H54 (cell line): ENCODE measurements at places on chromosomes 1 and 21.
A peak's percentile ranks its signal among the peaks of the same experiment; 100 is the strongest.

- DNase-seq: no peak
These were observed 38.9 kb upstream of the HMGB4 start for GRCh38 chr1:33824971-33825370.

DNA sequence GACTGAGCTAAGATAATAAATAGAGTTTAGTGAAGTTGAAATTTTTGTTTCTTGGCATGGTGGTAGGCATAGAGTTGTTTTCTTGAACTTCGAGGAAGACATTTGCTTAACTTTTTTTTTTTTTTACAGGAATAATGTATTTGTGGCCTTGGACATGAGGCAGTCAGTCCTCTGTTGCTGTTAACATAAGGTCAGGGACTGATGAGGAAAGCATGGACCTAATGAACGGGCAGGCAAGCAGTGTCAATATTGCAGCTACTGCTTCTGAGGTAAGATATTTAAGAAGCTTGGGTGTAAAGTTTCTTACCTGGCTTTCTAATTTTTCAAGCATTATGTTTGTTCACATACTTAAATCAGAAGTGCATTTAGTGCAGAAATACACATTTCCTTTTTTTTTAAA lies 51.5 kb downstream of the RALGPS2 start:
- DNase-seq: no peak

GRCh38 chr1:114292194-114292593 lies 138.5 kb upstream of the SYT6 start:
- DNase-seq: no peak

GRCh38 chr1:212605441-212606394 lies 2.8 kb upstream of the ATF3 start:
- DNase-seq: no peak

- no peak for DNase-seq
These were observed 4.0 kb downstream of the TCHHL1 start for GRCh38 chr1:152084853-152085252.

GRCh38 chr1:15621975-15622374 lies 4.7 kb downstream of the DDI2 start:
- no peak for DNase-seq

DNA sequence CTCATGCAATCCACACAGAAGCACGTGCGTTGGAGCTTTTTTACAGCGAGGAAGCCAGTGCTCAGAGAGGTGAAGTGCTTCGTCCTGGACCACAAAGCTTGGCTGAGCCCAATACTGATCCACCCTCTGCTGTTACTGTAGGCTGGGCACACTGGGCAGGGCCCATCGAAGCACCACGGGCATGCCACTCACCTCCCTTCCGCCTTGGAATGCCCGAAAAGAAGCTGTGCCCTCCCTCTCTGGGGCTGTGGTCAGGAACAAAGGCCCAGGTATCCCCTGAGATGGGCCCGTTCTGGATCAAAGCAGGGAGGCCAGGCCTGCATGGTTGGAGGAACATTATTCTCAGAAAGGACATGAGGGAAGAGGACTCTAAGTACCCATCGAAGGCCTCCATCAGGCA lies 206.7 kb upstream of the C1orf174 start:
- DNase-seq: no peak

- DNase-seq: peak; percentile 46
These were observed 21.7 kb upstream of the KCND3 start for GRCh38 chr1:112011202-112011601.

- no peak for DNase-seq
These were observed 42.6 kb downstream of the FAF1 start for GRCh38 chr1:50917138-50918137.

- no peak for DNase-seq
These were observed 21.4 kb upstream of the PTPRC start for GRCh38 chr1:198617406-198617805.

GRCh38 chr1:203379825-203380224 lies 28.9 kb upstream of the FMOD start:
- no peak for DNase-seq

- no peak for DNase-seq
These were observed 85.9 kb downstream of the ZNF281 start for GRCh38 chr1:200323856-200324400.

DNA sequence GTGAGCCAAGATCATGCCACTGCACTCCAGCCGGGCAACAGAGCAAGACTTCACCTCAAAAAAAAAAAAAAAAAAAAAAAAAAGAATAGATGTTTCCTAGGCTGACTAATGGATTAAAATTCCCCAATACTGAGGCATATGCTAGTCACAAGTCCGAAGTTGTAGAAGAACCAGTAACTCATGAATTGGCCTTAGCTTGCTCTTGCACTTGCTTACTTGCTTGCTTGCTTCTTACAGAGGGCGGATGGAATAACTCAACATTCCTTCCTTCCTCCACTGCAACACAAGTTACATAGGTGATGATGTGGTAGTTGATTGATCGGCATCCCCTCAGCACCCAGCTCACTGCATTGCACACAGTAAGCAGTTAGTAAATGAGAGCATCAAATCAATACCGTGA lies 2.8 kb upstream of the TARS2 start:
- DNase-seq: no peak

- DNase-seq: no peak
These were observed 34.6 kb upstream of the UHMK1 start for GRCh38 chr1:162463021-162463420.

DNA sequence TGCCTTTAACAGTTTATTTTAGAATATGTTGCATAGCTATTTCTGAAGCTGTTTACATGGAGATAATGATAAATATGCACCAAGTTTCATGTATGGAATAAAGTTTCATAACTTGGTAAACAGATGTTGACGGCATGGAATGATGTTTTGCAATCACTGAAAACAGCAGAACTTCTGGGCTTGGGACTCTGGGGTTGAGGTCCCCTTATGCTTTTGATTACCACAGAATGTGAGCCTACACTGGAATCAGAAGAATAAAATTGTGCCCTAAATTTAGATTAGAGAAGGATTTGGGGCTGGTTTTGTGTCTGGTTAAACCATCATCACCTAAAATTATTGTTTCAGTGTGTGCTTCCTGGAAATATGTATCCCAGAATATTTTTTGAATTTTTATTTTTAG lies 11.1 kb downstream of the KRTAP24-1 start:
- no peak for DNase-seq

DNA sequence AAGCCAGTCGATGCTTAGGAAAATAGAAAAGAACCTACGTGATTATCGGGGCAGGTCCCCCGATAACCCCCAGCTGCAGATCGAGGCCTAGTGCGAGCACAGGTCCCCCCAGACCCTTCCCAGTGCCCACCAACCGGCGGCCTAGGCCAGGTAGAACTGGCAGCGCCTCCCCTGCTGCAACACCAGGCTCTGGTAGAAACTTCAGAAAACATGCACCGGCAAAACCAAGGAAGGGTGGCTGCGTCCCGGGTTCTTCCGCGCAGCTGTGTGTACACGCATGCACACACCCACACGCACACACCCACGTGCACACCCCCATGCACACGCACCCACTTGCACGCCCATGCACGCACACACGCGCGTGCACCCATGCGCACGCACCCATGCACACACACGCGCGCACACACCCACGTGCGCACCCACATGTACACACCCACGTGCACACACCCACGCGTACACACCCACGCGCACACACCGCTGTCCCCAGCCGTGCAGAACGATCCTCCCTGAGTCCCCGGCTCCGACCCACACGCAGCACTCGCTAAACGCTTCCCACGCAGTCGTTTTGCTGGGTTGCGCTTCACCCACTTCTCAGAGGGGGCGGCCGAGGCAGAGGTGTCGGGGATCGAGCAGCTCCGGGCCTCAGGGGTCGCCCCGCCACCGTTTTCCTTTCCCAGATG lies 5.2 kb downstream of the TSPEAR start:
- DNase-seq: no peak
